ENCODE measurements at places on chromosomes 13 and 19.
A peak's percentile ranks its signal among the peaks of the same experiment; 100 is the strongest.

GRCh38 chr13:38180670-38181069, 169.0 kb upstream of the UFM1 start:
- no peak for DNase-seq

GRCh38 chr19:6236310-6237291, 43.2 kb downstream of the MLLT1 start:
- no peak for DNase-seq

DNA sequence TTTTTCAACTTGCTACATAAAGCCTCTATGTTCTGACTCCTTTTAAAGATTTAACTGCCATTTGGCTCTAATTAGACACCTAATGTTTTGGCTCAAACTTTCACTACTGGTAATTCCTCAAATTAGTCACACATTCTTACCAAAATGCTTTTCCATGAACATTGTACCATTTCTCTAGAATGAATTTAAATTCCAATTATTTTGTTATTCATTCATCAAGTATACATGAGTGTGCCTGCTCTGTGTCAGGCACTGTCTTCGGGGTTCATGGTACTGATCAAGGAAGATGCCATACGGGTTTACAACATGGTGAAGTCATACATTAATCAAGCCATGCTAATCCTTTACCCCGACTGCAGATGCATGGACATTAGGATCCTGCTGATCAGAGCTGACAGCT, 69.1 kb upstream of the POSTN start:
- DNase-seq, result peak; percentile 25

- DNase-seq, result no peak
These were observed 10.6 kb upstream of the LRRC25 start for GRCh38 chr19:18408053-18408476.

DNA sequence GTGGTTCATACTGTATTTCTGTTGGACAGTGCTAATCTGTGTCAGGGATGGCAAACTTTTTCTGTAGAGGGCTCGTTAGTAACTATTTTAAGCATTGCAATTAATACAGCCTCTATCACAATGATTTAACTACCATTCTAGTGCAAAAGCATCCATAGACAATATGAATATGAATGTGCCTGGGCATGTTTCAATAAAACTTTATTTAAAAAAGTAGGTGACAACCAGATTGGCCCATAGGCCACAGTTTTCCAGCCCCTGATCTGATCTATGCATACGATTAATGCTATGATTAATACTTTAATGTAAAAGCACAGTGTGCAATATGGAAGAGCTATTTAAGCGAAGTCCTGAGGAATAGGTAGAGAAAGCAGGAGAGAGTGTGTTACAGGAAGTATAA, 29.6 kb downstream of the ADGRE1 start:
- DNase-seq, result no peak

- no peak for DNase-seq
These were observed 69.1 kb downstream of the CELF5 start for GRCh38 chr19:3293560-3293959.

DNA sequence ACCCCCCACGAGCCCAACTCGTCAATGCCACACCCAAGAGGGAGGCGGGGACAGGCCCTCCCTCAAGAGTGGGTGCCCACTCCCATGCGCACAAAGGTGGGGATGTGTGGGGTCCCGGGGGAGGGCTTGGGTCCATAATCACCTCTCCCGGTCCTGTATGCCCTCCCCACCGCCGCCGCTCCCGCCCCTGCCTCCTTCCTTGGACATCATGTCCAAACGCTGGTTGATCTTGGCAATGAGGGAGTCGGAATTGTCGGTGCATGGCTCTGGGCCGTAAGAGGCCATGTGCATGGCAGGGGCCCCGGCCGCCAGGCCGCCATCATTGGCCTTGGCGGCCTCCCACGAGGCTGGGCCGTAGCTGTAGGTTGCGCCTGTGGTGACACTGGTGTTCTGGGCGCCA, 5.9 kb downstream of the AKAP8 start:
- DNase-seq, result no peak

DNA sequence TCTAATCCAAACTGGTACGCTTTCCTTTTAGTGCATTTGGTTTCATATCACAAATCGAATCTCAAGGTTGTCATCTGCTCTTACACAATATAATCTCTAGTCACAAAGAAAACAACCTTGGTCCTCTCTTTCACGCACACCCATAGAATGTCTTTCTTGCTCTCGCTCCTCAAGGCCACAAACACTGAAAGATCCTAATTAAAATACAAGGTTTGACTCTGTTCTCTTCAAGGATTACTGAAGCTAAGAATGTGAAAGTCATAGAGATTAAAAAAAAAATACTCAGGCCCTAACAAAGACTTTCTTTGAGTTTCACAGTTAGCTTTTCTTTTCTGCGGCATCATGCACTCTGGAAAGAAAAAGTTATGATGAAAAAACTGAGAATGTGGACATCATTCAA, 891.5 kb downstream of the EFNB2 start:
- no peak for DNase-seq

GRCh38 chr19:50167314-50167721, 4.2 kb upstream of the IZUMO2 start:
- DNase-seq, result no peak

GRCh38 chr13:26372747-26373146, 118.8 kb downstream of the CDK8 start:
- no peak for DNase-seq

GRCh38 chr13:112132142-112132541, 65.2 kb downstream of the SOX1 start:
- DNase-seq, result no peak

GRCh38 chr13:109408591-109409382, 377.6 kb downstream of the IRS2 start:
- no peak for DNase-seq

GRCh38 chr13:45109102-45109720, 11.1 kb upstream of the GTF2F2 start:
- DNase-seq, result peak; percentile 10

DNA sequence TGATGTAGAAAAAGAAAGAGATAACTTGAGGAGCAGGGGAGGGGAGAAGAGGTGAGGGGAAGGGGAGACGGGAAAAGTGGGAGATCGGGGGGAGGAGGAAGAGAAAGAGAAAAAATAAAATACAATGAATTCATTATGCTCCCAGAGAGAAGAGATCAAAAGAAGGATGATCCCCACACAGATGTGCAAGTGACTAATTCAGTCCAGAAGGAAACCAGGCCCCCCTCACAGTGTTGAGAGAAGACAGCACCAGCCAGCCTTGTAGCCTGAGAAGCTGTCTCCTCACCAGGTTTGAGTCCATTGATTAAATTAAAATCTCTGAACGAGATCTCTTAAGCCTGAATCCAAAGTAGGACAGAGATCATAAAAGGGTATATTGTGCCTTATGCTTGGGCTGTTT, 333.7 kb upstream of the NBEA start:
- DNase-seq, result no peak

DNA sequence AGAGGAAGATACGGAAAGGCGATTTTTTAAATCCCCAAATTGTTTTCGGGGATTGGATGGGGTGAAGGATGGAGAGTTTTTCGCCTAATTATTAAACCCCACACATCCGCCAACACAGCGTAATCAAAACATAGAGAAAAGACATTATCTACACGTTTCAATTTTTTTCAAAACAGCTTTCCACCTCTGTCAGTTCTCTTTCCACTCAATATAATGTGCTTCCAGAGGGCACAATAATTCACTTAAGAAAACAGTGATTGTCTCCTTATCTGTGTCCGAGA, 435 bp upstream of the OBI1 start:
- peak; percentile 6 for DNase-seq

- DNase-seq, result peak; percentile 27
These were observed 20.6 kb downstream of the BRSK1 start for GRCh38 chr19:55304279-55304978.

GRCh38 chr19:27922970-27923369, 1290.0 kb downstream of the UQCRFS1 start:
- no peak for DNase-seq

GRCh38 chr13:41216160-41216559, 21.8 kb upstream of the KBTBD7 start:
- peak; percentile 18 for DNase-seq

DNA sequence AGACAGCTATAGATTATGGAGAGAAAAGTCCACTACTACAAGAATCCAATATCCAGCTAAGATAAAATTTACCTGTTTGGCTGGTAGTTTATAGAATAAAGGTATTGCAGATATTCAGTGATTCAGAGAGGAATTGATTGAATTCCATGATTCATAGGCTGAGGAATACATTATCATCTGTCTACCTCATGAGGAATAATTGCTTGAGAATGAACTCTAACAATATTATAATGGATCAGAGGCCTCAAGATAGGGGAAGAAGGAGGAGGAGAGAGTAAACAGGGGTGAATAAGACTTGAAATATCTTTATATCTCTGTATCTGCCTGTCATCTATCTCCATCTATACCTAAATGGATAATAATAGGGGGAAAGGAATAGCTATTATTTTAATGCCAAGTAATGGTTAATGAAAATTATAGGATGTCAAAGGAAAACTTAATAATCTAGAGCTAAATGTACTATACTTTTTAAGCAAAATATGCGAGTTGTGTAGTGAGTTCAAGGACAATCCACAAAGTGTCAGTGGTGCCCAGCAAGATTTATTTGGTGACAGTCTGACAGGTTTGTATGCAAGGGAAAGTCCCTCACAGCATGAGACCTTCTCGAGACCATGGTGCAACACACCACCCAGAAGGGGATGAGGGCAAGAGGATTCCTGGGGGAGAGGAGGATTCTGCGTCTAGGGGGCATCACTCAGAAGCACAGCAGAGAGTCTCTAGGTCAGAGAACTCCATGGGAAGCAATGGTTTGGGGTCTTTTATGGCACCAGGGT, 224.5 kb downstream of the GPC5 start:
- no peak for DNase-seq

- DNase-seq, result no peak
These were observed 264.1 kb downstream of the NDFIP2 start for GRCh38 chr13:79745081-79745480.

DNA sequence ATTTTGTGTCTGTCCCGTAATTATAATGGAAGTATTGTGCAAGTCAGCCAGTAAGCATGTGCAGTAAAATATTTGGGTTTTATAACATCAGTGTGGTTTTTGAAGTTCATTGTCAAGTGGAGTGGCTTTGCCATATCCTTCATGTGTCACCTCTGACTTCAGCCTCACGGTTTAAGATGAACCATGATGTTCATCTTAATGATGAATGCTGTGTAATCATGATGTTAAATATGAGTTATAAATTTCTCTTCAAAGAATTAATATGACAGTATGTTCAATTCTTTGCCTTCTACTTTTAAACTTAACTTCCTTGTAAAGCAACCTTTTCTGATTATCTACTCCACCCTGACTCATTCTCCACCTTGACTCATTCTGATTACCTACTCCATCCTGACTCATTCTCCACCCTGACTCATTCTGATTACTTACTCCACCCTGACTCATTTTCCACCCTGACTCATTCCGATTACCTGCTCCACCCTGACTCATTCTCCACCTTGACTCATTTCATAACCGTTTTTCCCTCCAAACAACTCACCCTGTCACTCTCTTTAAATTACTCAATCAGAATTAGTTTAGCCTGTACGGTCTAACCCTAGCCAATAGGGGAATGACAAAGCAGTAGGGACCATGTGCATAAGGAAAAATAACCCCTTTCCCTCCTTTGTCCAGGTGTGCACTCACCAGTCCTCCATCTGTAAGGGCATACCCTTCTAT, 50.3 kb upstream of the ANKRD10 start:
- DNase-seq, result no peak

- no peak for DNase-seq
These were observed 2.6 kb downstream of the PCDH17 start for GRCh38 chr13:57633950-57634838.

DNA sequence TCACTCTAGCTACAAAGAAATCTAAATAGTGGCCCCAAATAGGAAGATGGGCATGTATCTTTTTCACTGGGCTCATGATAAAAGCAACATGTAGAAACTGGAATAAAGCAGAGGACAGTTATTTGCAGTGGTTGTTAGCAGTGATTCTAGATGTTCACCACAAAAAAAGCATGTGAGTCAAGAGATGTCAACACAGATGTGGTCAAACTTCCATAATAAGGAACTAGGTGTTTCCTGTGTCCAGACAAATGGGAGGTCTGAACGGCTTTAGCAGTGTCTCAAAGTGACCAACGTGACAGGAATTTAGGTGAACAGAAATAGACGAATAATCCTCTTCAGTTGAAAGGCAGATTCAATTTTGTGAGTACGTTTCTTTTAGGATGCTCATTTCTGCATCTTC, 162.7 kb downstream of the TBC1D4 start:
- DNase-seq, result peak; percentile 20

DNA sequence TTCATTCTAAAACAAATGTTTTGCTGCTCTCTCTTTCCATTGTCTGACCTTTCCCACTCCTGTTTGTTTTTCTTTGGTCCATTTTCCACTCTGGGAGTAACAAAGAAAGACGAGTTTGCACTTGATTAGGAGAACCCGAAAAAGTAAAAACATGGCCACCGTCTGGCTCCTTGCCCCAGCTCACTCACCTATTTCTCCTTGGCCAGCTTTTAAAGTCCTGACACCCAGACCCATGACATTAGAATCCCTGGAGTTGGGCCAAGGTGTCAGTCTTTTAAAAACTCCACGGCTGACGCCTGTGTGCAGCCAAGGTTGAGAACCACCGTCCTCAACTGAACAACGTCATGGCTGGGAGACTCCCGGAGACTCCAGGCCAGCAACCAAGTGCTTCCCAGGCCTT, 63.6 kb upstream of the FLT1 start:
- DNase-seq, result no peak

DNA sequence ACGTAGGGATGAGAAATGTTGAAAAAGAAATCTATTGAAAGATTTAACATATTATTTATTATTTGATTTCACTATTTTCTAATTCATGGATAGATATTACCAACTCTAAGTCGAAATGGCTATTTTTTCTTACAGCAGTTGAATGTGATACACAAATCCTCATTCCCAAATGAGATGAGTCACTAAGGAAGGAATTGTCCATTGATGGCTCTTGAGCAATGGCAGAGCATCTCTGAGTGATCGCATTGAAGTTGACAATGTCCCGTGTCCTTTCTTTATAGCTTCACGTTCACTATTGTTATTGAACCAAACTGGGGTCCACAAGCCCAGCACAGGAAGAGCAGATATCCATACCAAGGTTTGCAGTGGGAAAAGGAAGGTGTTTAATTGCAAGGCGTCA, 648.3 kb upstream of the SPRY2 start:
- DNase-seq, result no peak

DNA sequence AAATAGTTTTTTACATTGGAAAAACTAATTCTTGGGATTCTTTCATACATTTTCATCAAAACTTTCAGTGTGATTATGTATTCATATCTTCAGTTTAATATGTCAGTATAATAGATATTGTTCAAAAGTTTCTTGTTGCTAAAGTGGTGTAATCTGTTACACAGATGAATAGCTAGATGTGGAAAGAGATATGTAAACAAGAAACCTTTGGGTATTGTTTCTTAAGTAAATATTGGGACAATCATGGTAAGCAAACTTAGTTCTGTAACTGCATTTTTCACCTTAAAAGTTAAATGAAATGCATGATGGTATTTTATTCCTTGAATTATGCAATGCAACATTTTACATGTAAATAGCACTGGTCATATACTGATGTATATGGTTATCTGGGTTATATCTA, 12.2 kb downstream of the ABHD13 start:
- no peak for DNase-seq

DNA sequence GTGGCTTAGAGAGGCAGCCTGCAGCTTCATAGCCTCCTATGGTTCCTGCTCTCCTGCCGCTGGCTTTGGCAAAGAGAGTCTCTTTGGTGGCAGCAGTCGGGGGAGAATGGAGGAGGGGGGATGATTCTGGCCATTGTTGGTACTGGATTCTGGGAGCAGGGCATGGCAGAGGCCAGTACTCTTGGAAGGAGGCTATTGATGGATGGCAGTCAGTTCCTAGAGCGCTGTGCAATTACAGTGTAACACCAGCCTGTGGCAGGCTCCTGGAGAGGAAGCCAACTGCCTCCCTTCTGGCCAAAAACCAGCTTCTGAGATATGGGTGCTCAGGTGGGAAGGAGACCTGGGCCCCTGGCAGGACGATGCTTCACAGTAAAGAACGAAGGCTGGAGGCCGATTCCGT, 47.9 kb upstream of the TMTC4 start:
- no peak for DNase-seq
